ENCODE measurements at places on chromosomes 2 and 18. TPM values are rescaled to one million over a fixed set of nuclear protein-coding genes. Genes with fewer than 3 reads are reported as not detected.
A peak's percentile ranks its signal among the peaks of the same experiment; 100 is the strongest.

- no peak for DNase-seq
Observed at GRCh38 chr2:36559221-36559942, 38.6 kb downstream of the FEZ2 start.

- no peak for DNase-seq
Observed at GRCh38 chr18:9782073-9782857, 74.2 kb downstream of the RAB31 start.

- DNase-seq = no peak
Observed at GRCh38 chr2:9867881-9868280, 24.6 kb downstream of the TAF1B start.

DNA sequence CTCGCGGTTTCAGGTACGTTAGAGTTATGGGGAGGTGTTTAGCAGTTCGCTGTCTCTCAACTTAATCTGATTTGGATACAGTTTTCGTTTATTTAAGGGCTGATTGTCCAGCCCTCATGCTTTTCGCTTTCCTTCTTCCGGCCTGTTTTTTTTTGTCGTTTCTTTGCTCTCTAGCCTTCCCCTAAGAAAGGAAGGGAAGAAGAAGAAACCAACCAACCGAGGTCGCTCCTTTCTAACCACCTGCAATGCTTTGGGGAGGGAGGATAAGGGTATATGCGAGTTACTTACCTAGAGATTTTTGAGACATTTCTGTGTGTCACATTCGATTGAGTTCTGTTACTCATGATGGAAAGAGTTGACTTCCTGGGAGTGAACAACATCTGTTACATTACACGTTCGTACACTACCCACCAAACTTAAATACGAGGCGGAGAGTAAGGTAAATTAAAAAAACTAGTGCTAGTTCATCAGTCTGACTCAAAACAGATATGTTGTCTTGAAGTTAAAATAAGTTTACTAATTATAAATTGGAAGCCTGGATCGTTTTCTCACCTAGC, 918 bp downstream of the EIF5B start:
- DNase-seq = no peak

- DNase-seq = no peak
Observed at GRCh38 chr18:79899609-79900445, 51.6 kb downstream of the SLC66A2 start.

- DNase-seq = no peak
Observed at GRCh38 chr2:78887446-78887845, 138.1 kb upstream of the REG3G start.

Gene DDX18
- 36.4 TPM for total RNA-seq

- DNase-seq = no peak
Observed at GRCh38 chr2:184596819-184597411, 1.4 kb upstream of the ZNF804A start.

DNA sequence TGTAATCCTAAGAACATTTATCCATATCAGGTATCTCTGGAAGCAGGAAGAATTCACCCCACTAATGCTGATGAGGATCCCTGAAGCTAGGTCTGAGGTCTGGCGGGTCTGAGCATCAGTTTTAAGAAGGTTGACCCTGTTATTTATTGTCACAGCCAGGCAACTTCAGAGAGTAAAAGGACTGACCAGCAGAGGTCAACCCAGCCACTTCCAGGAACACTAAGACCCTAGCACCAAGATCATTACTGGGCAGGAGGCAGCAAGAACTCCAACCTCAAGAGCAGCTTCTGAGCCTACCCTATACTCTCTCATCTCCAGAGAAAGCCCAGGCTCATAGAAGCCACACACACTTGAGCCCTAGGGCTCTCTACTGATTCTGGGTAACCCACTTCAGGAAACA, 901.4 kb downstream of the DCDC2C start:
- DNase-seq = no peak

Gene CD8B2
- not detected for total RNA-seq

Gene PXDN
- 85.8 TPM for total RNA-seq

Gene TEKT4
- total RNA-seq = not detected

Gene MFSD2B
- not detected for total RNA-seq

Gene SKOR2
- not detected for total RNA-seq

GRCh38 chr2:212873256-212873655, 278.2 kb downstream of the IKZF2 start:
- no peak for DNase-seq

Gene MYO3B
- total RNA-seq = not detected

DNA sequence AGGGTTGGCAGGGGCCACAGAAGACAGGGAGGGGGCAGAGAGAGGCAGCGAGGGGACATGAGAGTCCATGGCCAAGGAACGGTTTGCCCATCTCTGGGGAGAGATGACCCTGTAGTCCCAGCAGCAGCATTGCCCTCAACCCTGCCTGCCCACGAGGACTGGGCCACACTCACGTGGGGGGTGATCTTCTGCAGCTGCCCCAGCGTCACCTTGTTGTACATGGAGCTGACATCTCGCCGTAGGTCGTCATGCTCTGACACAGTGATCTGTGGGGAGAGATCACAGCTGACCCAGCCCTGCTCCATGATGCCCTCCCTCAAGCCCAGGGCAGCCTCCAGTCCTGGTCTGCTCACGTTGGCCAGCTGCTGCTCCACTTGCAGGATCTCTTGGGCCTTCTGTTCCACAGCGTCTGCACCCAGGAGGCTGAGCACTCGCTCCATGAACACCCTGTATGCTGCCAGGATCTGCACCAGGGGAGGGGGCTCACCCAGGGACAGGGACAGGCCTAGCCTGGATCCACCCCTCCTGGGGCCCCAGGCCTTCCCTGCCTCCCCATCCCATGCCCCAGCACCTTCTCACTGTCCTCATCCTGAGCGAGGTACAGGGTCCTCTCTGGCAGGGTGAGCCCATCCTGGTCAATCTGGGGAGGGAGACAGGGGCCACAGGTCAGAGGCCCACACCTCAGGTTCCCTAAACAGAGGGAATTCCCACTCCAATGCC, 2.8 kb downstream of the ECEL1 start:
- DNase-seq = no peak

DNA sequence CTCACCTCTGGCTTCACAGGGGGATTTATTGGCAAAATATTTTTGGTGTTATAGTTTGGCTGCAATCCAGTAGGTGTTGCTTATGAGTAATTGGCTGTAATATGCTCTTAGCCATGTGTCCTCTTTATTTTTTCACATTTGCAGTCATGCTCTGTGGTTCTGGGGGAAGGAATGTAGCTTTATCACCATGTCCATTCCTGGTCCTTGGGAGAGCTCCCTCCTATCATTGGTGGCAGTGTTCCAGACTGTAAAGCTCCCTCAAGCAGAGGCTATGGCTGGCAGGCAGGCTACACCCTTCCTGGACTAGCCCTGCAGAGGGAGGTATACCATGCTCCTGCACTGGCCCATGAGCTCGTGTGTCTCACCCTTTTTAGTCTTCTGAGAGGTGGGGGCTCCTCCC, 120.0 kb upstream of the FSIP2 start:
- no peak for DNase-seq

DNA sequence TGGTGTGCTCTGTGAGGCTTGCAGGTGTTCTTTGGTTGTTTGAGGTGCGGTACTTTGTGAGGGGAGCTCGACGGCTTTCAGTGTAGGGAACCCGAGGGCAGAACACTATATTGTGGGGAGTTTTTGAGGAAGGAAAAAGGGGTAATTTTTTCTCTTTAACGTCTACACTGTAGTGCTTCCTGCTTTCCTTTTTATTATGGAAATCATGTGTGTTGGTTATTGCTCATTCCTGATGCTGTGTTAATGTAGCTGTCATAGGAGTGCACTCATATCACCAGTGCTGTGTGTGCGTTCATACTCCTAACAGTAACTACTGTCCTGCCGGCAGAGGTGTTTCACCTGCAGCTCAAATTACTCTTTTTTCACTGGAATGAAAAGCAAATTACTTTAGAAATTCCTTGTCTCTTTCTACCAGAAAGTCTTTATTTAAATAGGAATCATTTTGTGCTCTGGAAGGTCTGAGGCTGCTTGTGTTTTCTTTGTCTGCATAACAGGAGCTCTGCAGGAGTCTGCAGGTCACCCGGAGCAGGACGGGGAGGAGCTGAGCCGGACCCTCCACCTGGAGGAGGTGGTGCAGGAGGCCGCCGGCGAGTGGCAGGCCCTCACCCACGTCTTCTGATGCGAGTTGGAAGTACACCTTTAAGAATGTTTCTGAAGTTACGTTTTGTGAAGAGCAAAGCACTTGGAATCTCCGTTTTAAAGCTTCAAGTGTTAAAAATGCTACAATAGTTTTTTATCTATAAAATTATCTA, 145.5 kb downstream of the ZNF236 start:
- DNase-seq = no peak

GRCh38 chr2:18829251-18829902, 240.0 kb upstream of the NT5C1B start:
- DNase-seq = no peak

Gene AFG3L2
- total RNA-seq = 29.4 TPM

- DNase-seq = no peak
Observed at GRCh38 chr2:10393640-10393982, 54.5 kb downstream of the ODC1 start.

Gene SULT1C2
- 1.1 TPM for total RNA-seq

GRCh38 chr2:235534678-235535422, 41.0 kb downstream of the AGAP1 start:
- DNase-seq = peak; percentile 68

- DNase-seq = no peak
Observed at GRCh38 chr2:240502430-240503121, 55.2 kb downstream of the ANKMY1 start.

- no peak for DNase-seq
Observed at GRCh38 chr2:136059036-136059472, 58.9 kb downstream of the CXCR4 start.
